ENCODE measurements at places on chromosomes 11 and 22.

- no peak for DNase-seq
These were observed 122.1 kb upstream of the TTC12 start for GRCh38 chr11:113192121-113192925.

GRCh38 chr11:121300313-121300971 is 7.9 kb downstream of the SC5D start:
- no peak for DNase-seq

GRCh38 chr11:129896062-129896461 is 684 bp upstream of the NFRKB start:
- DNase-seq, result no peak

GRCh38 chr11:88617226-88617625 is 279.7 kb upstream of the CTSC start:
- DNase-seq, result no peak

GRCh38 chr11:42802201-42802899 is 509.4 kb upstream of the API5 start:
- no peak for DNase-seq

DNA sequence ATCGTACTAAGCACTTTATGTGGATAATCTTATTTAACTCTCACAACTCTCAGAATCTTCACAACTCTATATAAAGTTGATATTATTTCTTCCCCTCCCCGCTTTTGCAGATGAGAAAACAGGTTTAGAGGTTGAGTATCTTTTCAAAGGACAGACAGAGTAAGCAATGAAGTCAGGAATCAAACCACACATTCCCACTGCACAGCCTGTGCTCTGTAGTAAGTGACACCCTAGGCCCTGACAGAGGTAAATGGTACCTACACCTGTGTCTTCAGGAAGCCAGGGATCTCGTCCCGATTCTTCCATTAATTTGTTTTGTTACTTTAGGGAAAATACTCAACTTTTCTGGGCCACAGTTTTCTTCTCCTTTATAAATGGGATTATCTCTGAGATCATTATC is 172.5 kb upstream of the MTMR2 start:
- no peak for DNase-seq

DNA sequence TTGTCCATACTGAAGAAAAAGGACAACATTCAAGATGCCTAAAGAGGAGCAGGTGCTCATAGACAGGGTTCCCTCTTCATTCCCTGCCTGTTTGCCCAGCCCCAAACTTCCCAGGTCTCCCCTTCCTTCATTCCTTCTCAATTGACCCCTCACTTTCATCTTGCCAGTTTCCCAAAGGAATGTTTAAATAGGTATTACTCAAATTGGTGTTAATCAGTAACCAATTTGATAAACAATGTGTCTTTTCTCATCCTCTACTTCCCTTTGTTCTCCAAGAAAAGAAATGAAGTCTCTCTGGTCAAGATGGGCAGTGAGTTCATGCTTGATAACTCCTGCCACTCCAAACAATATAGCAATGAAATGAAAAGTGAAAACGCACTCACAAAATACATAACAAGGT is 101.9 kb downstream of the TMPRSS5 start:
- no peak for DNase-seq

GRCh38 chr22:29102300-29102699 is 29.5 kb downstream of the KREMEN1 start:
- no peak for DNase-seq

DNA sequence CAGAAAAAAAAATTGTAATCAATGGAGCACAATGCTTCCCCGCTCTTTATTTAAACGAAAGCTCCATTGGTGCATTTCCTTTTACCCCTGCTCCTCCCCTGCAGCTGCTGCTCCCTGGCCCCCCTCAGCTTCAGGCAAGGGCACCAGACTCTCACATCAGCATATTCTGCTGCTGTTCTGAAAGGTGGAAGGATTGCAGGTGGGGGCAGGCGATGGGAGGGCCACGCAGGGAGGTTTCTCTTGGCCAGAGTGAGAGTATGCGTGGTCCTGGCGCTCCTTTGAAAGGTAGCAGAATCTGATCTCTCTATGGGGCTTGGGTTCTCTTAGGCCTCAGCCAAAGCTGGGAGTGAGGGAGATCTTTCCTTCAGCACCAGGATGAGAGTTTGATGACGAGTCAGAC is 240.9 kb upstream of the CADM1 start:
- no peak for DNase-seq

GRCh38 chr11:82899957-82900276 is 313 bp downstream of the PRCP start:
- no peak for DNase-seq

- no peak for DNase-seq
These were observed 2.1 kb upstream of the TTLL12 start for GRCh38 chr22:43188829-43189545.

DNA sequence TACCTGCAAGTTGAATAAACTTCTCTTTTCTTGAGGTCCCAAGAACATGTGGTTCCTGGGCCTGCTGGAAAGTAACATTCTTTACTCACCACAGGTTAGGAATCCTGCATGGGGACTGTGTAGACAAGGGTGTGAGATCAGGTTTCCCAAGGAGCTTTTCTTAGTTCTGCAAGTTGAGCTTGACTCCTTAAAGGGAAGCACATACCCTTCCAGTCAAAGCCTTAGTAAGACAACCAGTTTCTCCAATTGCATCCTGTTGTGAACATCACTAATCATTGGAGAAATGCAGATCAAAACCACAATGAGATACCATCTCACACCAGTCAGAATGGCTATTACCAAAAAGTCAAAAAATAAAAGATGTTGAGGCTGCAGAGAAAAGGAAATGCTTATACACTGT is 48.3 kb upstream of the PAK1 start:
- DNase-seq, result no peak

DNA sequence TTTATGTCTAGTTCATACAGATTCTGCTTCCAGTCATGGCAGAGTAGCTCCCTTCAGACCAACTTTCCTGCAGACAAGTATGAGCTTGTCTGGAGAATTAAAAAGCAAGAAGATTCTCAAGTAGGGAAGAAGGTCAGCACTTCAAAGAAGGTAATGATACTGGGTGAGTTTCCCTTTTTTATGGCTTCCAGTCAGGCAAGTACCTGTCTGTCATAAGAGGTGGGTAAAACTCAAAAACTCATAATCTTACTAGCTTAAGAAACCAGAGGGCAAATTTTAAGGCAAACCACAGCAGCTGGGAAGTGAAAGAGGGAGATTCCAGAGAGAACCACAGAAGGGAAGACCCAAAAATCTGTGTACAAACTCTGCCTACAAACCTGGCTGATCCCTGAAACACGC is 54.2 kb downstream of the DENND5A start:
- DNase-seq, result no peak

DNA sequence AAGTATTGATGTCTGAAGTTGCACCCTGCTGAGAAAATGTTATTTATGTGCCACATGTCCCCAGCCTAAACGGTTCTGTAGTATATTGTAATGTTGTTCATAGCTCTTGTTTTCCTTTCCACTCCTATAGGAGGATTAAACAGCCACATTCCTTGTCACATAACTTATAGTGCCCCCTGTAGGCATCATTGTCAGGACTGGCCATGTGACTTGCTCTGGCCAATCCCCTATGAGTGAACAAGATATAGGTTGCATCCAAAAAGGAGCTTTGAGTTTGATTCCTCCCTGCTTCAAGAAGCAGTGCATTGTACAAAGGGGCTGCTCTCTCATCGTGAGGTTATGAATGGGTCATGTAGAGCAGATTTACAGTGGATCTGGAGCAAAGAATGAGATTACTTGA is 717.6 kb upstream of the ANO5 start:
- DNase-seq, result no peak

GRCh38 chr11:117382746-117383145 is 55.1 kb downstream of the CEP164 start:
- no peak for DNase-seq

GRCh38 chr11:114131461-114131864 is 72.0 kb downstream of the ZBTB16 start:
- no peak for DNase-seq

DNA sequence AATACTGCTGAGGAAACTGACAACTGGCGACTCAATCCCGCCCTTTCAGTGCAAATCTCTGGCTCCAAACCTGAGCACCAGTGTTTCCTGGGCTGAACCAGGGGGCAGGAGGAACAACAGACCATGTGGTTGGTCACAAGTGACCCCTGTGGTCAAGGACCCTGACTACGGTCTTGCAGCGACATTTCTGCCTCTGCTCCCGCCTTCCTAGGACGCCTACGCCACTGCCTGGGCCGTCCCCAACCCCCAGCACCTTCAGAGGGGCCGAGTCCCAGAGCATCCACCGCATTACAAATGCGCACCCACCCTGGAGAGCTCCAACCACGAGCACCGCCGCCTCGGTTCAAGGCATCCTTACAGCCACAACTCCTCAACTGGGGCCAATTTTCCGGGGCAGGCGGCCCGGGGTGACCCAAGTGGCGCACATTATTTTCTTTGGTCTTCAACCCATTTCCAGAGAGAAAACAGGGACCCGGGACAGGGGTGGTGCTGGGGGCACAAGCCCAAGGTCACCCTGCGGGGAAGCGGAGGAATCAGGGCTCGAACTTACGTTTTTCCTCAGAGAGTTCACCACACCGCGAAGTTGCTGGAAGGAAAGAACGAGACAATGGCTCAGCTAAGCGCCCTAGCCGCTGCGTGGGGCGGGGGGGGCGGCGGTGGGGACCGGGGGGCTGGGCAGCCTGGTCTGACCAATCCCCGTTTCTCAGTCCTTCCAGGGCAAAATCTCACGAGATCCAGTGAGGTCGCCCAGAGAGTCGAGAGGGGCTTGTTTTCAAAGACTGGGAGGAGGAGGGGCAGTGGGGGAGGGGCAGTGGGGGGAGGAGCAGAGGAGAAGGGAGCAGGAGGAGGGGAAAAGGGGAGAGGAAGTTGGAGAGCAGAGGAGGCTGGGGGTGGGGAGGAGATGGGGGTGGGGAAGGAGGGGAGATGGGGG is 1.8 kb downstream of the PRAME start:
- no peak for DNase-seq

- no peak for DNase-seq
These were observed 75.4 kb downstream of the ME3 start for GRCh38 chr11:86596861-86597586.

GRCh38 chr22:23088199-23088604 is 17.9 kb downstream of the GNAZ start:
- no peak for DNase-seq

GRCh38 chr11:10139656-10140055 is 154.4 kb downstream of the SBF2 start:
- no peak for DNase-seq

GRCh38 chr11:34978236-34979191 is 62.1 kb downstream of the PDHX start:
- DNase-seq, result no peak

DNA sequence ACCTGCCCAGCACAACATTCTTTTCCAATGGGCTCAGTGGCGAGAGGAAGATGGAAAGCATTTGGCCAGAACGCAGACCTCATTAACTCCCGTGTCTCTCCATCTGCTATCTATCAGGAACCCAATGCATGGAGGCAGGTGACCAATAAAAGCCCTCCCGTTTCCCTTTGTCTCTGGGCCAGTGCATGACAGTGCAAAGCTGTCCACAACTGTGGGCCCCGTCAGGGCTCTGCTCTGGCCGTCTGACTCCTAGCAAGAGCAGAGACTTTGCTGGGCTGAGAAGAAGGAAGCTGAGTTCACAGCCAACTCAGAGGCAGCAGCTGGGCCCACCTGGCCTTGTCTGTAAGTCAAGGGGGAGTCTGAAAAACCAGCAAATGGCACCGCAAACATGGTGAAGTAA is 177.8 kb downstream of the TENM4 start:
- no peak for DNase-seq

DNA sequence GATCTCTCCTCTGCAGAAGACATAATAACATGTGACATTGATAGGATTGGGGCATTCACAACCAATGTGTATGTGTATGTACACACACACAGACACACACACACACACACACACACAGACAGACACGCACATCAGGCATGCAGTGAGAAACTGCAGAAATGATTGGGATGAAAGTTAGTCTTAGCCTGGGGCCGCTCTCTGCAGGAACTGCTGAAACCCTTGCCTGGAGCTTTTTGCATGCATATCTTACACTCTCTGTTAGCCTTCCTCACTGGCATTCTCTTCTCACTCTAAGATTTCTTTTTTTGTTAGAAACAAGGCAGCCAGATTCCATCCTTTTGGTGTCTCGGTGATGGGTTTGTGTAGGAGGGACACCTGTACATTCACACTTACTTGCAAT is 337.9 kb downstream of the NELL1 start:
- no peak for DNase-seq

DNA sequence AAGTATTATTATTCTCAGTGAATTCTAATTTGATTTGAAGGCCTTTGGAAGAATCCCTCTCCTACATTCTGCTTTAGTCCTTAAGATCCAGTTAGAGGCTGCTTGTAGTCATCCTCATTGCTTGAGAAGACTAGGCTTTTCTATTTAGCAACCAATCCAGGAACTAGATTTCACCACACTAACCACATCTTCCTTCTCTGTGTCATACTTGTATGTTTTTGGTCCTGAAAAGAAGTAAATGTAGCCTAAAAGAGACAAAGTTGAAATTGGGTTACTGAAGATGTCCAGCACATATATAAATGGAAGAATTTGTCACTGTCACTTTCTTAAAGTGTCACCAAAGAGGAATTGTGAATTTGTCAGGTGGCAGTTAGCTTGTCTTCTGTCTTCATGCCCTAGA is 46.6 kb upstream of the MMP7 start:
- no peak for DNase-seq

Measured in NCI-H2029 treated with DMSO at 0.1 percent for 48 hours (cell line).